Activated CD4-positive, alpha-beta T cell treated with anti-CD3 and anti-CD28 coated beads, Interleukin-2, amount 10 ng/mL, durations not matched to agents 24 days and 14 days (primary cell): ENCODE measurements at places on chromosomes 2 and 18. TPM values are rescaled to one million over a fixed set of nuclear protein-coding genes. Genes with fewer than 3 reads are reported as not detected.
A peak's percentile ranks its signal among the peaks of the same experiment; 100 is the strongest.

Gene PFN4
- total RNA-seq: 0.47 TPM in 1 of 2 replicates, not detected in the other

Gene BOLL
- total RNA-seq: not detected in 2 replicates

Gene SFXN5
- 11.6 and 14.1 TPM in 2 replicates for total RNA-seq

Gene TNFRSF11A
- 14.0 and 16.4 TPM in 2 replicates for total RNA-seq

Gene DYNAP
- not detected in 2 replicates for total RNA-seq

Gene MRO
- not detected in 2 replicates for total RNA-seq

Gene NT5DC4
- total RNA-seq: 0.24 TPM in 1 of 2 replicates, not detected in the other

Gene HADHA
- total RNA-seq: 110 and 112 TPM in 2 replicates

Gene COL6A3
- total RNA-seq: 27.6 and 28.7 TPM in 2 replicates

Gene DPYSL5
- total RNA-seq: not detected in 2 replicates

DNA sequence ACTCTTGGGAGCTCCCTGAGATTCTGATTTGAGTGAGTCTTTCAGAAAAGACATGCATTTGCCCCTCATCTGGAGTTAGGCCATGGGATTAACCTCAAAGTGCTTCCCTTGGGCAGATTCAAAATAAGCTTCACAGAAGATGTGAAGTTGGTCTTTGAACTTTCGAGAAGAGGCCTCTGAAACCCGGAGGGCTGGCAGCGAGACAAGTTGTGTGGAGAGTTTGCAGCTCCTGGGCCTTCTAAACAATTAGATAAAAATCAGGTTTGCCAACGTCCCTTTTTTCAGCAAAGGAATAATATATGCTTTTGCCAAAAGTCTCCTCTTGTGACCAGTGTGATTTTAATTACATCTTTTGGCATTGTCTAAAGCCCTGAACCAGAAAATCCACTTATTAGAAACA is 489.7 kb downstream of the SOX11 start:
- no peak overlapping the region for H3K27ac ChIP-seq
- no peak for DNase-seq
- no peaks in the 10 kb centered on the region for H3K27me3 ChIP-seq
- H3K4me3 ChIP-seq: no peak overlapping the region

- no peak for DNase-seq
- no peak overlapping the region for H3K4me3 ChIP-seq
- H3K4me1 ChIP-seq: peaks cover 4% of the 10 kb centered on the region
- no peak overlapping the region for H3K27ac ChIP-seq
- peaks cover 17% of the 10 kb centered on the region for H3K27me3 ChIP-seq
Observed at GRCh38 chr2:118779362-118779761, 68.1 kb downstream of the EN1 start.

DNA sequence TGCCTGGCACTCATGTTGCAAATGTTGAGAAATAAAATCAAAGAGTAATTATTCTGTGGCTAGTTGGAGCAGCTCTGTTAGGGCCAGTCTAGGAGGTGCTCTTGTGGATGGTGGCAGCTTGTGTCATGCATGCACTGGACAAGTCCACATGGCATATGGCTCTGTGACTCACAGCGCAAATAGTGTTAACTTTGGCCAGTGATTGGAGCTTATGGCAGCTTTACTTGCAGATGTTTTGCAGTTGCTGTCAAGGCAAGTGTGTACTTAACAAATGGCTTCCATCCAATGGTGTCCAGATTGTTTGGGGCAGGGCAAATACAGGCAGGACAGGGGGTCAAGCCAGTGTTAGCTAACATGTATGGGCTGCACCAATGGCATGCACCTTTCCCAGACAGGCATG is 26.1 kb upstream of the TMX3 start:
- H3K36me3 ChIP-seq: no peaks in the 10 kb centered on the region
- no peak overlapping the region for H3K4me3 ChIP-seq
- no peak for DNase-seq
- no peaks in the 10 kb centered on the region for H3K27me3 ChIP-seq
- no peaks in the 10 kb centered on the region for H3K4me1 ChIP-seq
- H3K27ac ChIP-seq: no peak overlapping the region

DNA sequence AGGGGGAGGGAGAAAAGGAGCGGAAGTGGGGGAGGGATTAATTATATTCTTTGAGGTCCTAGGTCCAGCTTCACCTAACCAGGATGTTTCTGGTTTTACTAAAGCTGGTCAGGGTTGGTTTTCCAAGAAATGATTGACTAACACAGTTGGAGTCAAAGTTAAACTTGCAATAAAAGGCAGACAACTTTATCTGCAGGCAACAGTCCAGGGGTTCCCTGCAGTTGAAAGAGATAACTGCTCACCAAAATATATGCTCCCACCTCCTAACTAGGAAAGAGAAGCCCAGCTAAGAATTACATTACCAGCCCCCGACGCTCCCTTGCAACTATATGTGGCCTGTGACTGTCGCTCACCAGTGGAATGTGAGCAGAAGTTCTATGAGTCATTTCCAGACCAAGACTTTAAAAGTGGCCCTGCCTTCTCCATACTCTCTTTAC is 140.0 kb upstream of the PKDCC start:
- peaks cover 32% of the 10 kb centered on the region for H3K27me3 ChIP-seq
- H3K4me3 ChIP-seq: no peak overlapping the region
- no peaks in the 10 kb centered on the region for H3K4me1 ChIP-seq
- DNase-seq: no peak
- H3K36me3 ChIP-seq: no peaks in the 10 kb centered on the region

DNA sequence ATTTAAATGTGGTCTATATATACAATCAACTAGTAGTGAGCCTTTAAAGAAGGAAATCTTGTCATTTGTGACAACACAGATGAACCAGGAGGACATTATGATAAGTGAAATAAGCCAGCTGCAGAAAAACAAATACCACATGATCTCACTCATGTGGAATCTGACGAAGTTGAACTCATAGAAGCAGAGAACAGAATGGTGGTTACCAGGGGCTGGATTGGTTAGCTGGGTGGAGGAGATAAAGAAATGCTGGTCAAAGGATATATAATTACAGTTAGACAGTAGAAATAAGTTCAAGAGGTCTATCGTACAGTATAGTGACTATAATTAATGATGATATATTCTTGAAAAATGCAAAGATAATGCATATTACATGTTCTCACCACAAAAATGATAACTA is 267.9 kb downstream of the FBXO15 start:
- H3K4me1 ChIP-seq: peaks cover 8% of the 10 kb centered on the region
- H3K4me3 ChIP-seq: no peak overlapping the region
- DNase-seq: no peak
- no peaks in the 10 kb centered on the region for H3K36me3 ChIP-seq
- no peaks in the 10 kb centered on the region for H3K27me3 ChIP-seq

GRCh38 chr18:63683152-63683551 is 19.6 kb upstream of the SERPINB11 start:
- H3K27ac ChIP-seq: no peak overlapping the region
- no peaks in the 10 kb centered on the region for H3K4me1 ChIP-seq
- H3K27me3 ChIP-seq: no peaks in the 10 kb centered on the region
- no peak for DNase-seq
- no peak overlapping the region for H3K4me3 ChIP-seq
- H3K36me3 ChIP-seq: no peaks in the 10 kb centered on the region

DNA sequence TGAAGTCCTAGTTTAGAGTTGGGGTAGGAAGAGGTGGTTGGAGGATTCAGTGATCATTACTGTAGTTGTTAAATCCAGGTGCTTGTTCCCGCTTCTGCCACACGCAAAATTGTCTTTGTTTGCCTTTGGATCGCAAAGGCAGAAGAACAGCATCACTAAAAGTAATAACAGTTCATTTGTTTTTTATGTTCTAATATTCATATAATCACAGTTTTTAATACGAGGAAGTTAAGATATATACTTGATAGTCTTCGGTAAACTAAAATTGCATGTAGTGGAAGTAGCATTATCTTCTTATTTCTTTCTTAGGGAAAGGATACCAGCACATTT is 365 bp downstream of the NDUFB3 start:
- no peak for DNase-seq
- H3K27me3 ChIP-seq: no peaks in the 10 kb centered on the region
- peaks cover 36% of the 10 kb centered on the region for H3K4me1 ChIP-seq
- H3K36me3 ChIP-seq: peaks cover 6% of the 10 kb centered on the region

- peak within 1 kb of the TSS; percentile 80 for H3K4me3 ChIP-seq
- peaks cover 20% of the 10 kb centered on the region for H3K4me1 ChIP-seq
- H3K27ac ChIP-seq: no peak within 1 kb of the TSS
- H3K36me3 ChIP-seq: no peaks in the 10 kb centered on the region
- H3K27me3 ChIP-seq: peaks cover 77% of the 10 kb centered on the region
Observed at GRCh38 chr18:9708057-9708433, at the start of gene RAB31. TSS of gene RAB31 (plus strand) at chr18:9708301. CDS start at chr18:9708406, 105 bp downstream.

GRCh38 chr18:6406075-6406909 is 8.4 kb downstream of the L3MBTL4 start:
- H3K27ac ChIP-seq: no peak overlapping the region
- H3K4me1 ChIP-seq: no peaks in the 10 kb centered on the region
- H3K4me3 ChIP-seq: no peak overlapping the region
- no peaks in the 10 kb centered on the region for H3K36me3 ChIP-seq

DNA sequence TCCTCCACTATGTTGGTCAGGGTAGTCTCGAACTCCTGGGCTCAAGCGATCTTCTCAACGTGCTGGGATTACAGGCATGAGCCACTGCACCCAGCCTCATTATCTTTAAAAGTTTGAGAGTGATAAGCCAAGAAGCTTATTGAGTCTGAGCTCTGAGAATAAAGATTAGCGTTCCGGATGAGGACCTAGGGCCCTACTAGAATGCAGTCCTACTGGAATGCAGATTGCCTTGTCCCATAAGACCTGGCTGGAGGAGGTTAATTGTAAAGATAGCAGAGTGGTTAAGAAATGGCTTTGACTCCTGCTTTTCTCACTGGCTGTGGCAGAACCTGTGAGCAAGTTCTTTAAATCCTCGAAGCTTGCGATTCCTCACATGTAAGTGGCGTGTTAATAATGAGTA is 4.0 kb downstream of the VWA3B start:
- peaks cover 15% of the 10 kb centered on the region for H3K27me3 ChIP-seq
- no peaks in the 10 kb centered on the region for H3K36me3 ChIP-seq
- no peak overlapping the region for H3K27ac ChIP-seq
- H3K4me1 ChIP-seq: peaks cover 12% of the 10 kb centered on the region
- no peak overlapping the region for H3K4me3 ChIP-seq
- DNase-seq: no peak

DNA sequence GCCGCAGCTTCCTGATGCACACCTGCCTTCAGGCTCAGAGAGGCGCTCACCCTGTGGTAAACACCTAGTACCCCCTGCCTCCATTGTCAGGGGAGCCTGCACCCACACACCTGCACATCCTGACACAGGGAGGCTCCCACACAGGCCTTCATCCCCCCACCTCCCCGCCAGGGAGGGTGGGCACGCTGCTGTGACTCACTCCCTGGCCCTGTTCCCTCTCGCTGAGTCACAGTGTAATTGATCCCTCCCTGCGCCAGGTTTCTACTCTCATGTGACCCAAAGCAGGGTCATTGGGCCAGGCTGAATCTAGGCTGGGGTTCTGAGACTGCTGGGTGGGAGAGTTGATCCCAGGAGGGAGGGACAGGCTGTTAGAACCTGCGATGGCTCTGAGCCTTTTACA is 8.5 kb upstream of the CELF4 start:
- DNase-seq: no peak
- H3K27ac ChIP-seq: no peak overlapping the region

- H3K27me3 ChIP-seq: peaks cover 13% of the 10 kb centered on the region
- H3K27ac ChIP-seq: no peak overlapping the region
- H3K4me3 ChIP-seq: no peak overlapping the region
- H3K36me3 ChIP-seq: no peaks in the 10 kb centered on the region
- no peak for DNase-seq
Observed at GRCh38 chr2:98924038-98924830, 11.8 kb downstream of the CRACDL start.

GRCh38 chr2:48274040-48274439 is 255.9 kb upstream of the STON1 start:
- no peaks in the 10 kb centered on the region for H3K27me3 ChIP-seq
- no peak for DNase-seq
- peaks cover 17% of the 10 kb centered on the region for H3K36me3 ChIP-seq
- H3K27ac ChIP-seq: no peak overlapping the region
- H3K4me3 ChIP-seq: no peak overlapping the region

- peaks cover 14% of the 10 kb centered on the region for H3K27me3 ChIP-seq
- no peak overlapping the region for H3K4me3 ChIP-seq
- no peaks in the 10 kb centered on the region for H3K36me3 ChIP-seq
- DNase-seq: peak; percentile 80
Observed at GRCh38 chr2:84741182-84741822, 139.6 kb downstream of the TRABD2A start.

- H3K4me3 ChIP-seq: no peak overlapping the region
- no peaks in the 10 kb centered on the region for H3K27me3 ChIP-seq
- H3K27ac ChIP-seq: no peak overlapping the region
Observed at GRCh38 chr2:221205103-221205673, 366.9 kb downstream of the EPHA4 start.

GRCh38 chr2:236799391-236800026 is 229.9 kb downstream of the ACKR3 start:
- H3K27ac ChIP-seq: no peak overlapping the region
- no peaks in the 10 kb centered on the region for H3K27me3 ChIP-seq
- H3K36me3 ChIP-seq: no peaks in the 10 kb centered on the region
- no peak for DNase-seq
- H3K4me1 ChIP-seq: no peaks in the 10 kb centered on the region

GRCh38 chr2:67733517-67733916 is 329.3 kb downstream of the C1D start:
- no peak for DNase-seq
- no peaks in the 10 kb centered on the region for H3K27me3 ChIP-seq
- no peaks in the 10 kb centered on the region for H3K4me1 ChIP-seq
- H3K36me3 ChIP-seq: no peaks in the 10 kb centered on the region

- no peak for DNase-seq
- H3K36me3 ChIP-seq: no peaks in the 10 kb centered on the region
- H3K4me1 ChIP-seq: no peaks in the 10 kb centered on the region
- H3K27ac ChIP-seq: no peak overlapping the region
- no peaks in the 10 kb centered on the region for H3K27me3 ChIP-seq
Observed at GRCh38 chr2:11169333-11169732, 14.1 kb downstream of the SLC66A3 start.
